ENCODE measurements at places on chromosomes 1 and 21.

GRCh38 chr21:45418301-45419071 lies 13.5 kb downstream of the COL18A1 start:
- peaks cover 9% of the 10 kb centered on the region for H3K36me3 ChIP-seq
- no peak for DNase-seq
- no peak overlapping the region for H3K4me3 ChIP-seq
- H3K27ac ChIP-seq, result no peak overlapping the region
- peaks cover 7% of the 10 kb centered on the region for H3K4me1 ChIP-seq

DNA sequence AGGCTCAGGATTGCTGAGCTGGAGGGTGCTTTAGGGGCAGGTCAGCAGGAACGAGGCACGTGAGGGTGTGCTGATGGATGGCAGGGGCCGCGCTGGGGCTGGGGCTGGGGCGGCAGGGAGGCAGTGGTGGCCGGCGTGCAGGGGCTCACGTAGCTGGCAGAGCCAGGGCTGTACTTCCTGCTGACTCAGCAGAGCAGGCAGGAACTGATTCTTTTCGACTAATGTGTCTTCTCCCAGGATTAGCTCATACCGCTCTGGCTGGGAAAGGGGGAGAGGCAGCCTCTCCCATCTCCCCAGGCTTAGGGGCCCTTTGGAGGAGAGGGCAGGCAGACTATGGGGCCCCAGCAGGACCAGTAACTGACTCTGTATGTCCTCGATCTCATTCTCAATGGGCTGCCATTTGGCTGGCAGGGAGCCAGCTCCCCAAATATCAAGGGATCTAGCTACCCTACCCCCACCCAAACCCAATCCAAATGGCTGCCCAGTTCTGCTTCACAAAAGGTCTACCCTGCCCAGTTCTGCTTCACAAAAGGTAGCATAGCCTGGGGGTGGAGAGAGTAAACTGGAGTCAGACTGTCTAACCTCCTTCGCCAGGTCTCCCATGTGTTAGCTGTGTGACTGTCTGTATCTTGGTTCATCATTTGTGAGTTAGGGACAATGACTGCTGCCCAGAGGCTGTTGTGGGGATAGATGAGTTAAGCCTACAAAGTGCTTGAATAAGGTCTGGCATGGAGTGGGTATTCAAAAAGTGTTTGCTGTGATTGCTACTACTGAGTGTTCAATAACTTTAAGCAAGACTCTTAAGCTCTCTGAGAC lies 100.1 kb upstream of the SLC2A1 start:
- no peak for DNase-seq
- H3K36me3 ChIP-seq, result no peaks in the 10 kb centered on the region
- H3K4me1 ChIP-seq, result peaks cover 6% of the 10 kb centered on the region
- H3K4me3 ChIP-seq, result no peak overlapping the region
- no peaks in the 10 kb centered on the region for H3K27me3 ChIP-seq

GRCh38 chr1:233240371-233240770 lies 55.2 kb downstream of the PCNX2 start:
- no peaks in the 10 kb centered on the region for H3K4me1 ChIP-seq
- no peaks in the 10 kb centered on the region for H3K27me3 ChIP-seq
- DNase-seq, result no peak
- H3K36me3 ChIP-seq, result no peaks in the 10 kb centered on the region
- H3K27ac ChIP-seq, result no peak overlapping the region
- H3K4me3 ChIP-seq, result no peak overlapping the region

- H3K4me3 ChIP-seq, result no peak overlapping the region
- H3K27me3 ChIP-seq, result no peaks in the 10 kb centered on the region
- no peaks in the 10 kb centered on the region for H3K4me1 ChIP-seq
These were observed 223.6 kb downstream of the LRRC7 start for GRCh38 chr1:69791311-69791710.

DNA sequence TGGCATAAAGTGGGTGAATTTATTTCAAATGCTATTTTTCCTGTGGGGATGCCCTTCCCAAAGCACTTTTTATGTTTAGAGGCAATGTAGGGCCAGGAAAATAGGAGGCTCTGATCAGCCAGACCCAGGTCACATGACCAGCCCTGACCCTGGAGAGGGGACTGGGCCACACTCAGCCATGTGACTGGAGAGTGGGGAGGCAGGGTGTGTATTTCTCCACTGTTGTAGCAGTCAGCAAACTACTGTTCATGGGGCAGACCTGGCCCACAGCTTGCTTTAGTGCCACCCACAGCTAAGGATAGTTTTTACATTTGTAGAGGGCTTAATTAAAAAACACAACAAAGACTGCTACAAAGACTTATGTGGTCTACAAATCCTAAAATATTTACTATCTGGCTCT lies 153.8 kb downstream of the ACTL8 start:
- H3K36me3 ChIP-seq, result no peaks in the 10 kb centered on the region
- no peak for DNase-seq
- no peak overlapping the region for H3K4me3 ChIP-seq
- H3K27me3 ChIP-seq, result no peaks in the 10 kb centered on the region
- H3K4me1 ChIP-seq, result no peaks in the 10 kb centered on the region

DNA sequence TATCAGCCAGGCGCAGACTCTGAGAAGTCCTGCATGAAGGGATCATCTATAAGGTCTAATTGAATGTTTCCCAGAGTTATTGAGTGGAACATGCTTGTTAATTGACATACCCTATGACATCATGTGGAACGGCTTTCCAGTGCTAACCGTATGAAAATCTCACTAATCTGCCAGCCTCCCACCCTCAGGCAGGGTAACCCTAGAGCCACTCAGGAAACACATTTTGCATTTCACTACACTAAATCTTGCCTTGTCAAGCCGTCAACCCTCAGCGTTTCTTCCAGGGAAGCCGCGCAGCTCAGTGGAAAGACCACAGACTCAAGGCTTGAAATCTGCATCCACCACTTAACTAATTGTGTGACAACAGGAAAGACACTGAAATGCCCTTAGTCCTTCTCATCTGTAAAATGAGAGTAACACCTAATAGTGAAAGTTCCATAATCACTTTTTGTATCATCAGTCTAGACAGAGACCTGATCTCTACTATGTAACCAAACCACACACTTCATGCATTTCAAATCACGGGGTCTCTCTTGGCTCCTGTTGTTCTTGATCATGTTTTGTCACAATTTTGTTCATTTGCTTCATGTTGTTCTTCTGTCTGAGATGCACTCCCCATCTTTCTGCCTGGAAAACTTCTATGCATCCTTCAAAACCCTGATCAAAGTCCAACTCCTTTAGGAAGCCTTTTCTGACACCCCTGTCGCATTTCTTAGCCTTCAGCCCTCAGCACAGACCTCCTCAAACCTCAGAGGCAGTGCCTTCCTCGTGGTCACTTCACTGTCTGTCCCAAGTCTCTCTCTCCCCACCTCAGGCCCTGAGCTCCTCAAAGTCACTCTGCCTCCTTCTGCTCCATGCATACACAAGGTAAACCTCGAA lies 246.5 kb downstream of the TOMM20 start:
- no peak overlapping the region for H3K4me3 ChIP-seq
- H3K36me3 ChIP-seq, result no peaks in the 10 kb centered on the region
- no peak overlapping the region for H3K27ac ChIP-seq
- DNase-seq, result no peak
- H3K4me1 ChIP-seq, result no peaks in the 10 kb centered on the region

GRCh38 chr1:172980456-172980855 lies 70.3 kb downstream of the TNFSF18 start:
- H3K36me3 ChIP-seq, result no peaks in the 10 kb centered on the region
- H3K4me3 ChIP-seq, result no peak overlapping the region
- H3K27ac ChIP-seq, result no peak overlapping the region
- no peaks in the 10 kb centered on the region for H3K27me3 ChIP-seq
- no peaks in the 10 kb centered on the region for H3K4me1 ChIP-seq

- H3K36me3 ChIP-seq, result no peaks in the 10 kb centered on the region
- peaks cover 2% of the 10 kb centered on the region for H3K4me1 ChIP-seq
- peak; percentile 75 for DNase-seq
- H3K4me3 ChIP-seq, result no peak overlapping the region
These were observed 97.6 kb downstream of the VAV3 start for GRCh38 chr1:107867422-107867821.
